Small intestine (tissue), 16 donors: ENCODE measurements at places on chromosomes 7 and 10.

DNA sequence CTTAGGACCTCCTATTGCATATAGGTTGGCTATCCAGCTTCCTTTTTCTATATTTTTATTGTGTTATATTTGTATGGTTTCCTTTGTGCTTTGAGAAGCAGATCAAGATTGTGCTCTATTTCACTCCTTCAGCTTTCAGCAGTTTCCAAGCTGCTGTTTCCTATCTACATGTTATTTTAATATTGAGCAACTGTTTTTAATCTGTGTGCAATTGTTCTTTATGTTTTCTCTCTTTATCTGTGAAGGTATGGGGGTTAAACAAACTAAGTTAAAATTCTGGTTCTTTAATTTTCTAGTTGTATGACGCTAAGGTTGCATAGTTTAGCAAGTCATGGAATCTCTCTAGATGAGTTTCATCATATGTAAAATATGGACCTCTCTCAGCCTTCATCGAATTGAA is 251.0 kb downstream of the GPR158 start:
- no peak for DNase-seq

DNA sequence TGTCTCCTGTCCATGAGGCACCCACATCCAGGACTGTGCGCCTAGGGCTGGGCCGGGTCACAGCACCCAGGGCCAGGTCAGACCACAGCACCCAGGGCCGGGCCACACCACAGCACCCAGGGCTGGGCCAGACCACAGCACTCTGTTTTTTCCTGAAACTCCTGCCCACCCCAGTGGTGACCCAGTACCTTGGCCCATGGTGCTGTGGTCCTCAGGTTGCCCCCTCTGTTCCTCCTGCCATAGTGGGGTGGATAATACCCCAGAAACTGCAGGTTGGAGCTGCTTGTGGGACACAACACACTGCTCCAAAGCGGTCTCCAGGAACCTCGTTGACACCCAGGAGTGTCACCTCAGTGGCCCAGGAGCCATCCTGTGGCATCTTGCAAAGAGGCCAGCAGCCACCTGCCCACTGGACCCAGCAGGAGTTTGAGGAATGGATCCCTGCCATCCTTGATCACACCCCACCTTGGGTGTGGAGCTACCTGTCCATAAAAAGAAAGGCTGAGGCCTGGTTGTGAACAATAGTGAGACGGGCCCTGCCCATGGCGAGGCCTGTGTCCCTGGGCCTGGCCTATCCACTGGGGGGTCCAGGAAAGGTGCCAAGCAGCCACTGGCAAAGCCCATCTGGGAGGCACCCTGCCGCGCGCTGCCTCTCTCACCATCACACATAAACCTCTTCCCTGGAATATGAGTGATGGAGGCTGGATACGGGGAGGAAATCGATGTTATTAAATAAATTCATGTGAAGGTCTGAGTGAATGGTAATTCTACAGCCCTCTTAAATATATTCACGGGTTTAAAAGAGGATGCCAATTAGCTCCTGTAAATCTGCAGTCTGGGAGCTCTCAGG is 89.0 kb downstream of the NKX6-2 start:
- no peak for DNase-seq

DNA sequence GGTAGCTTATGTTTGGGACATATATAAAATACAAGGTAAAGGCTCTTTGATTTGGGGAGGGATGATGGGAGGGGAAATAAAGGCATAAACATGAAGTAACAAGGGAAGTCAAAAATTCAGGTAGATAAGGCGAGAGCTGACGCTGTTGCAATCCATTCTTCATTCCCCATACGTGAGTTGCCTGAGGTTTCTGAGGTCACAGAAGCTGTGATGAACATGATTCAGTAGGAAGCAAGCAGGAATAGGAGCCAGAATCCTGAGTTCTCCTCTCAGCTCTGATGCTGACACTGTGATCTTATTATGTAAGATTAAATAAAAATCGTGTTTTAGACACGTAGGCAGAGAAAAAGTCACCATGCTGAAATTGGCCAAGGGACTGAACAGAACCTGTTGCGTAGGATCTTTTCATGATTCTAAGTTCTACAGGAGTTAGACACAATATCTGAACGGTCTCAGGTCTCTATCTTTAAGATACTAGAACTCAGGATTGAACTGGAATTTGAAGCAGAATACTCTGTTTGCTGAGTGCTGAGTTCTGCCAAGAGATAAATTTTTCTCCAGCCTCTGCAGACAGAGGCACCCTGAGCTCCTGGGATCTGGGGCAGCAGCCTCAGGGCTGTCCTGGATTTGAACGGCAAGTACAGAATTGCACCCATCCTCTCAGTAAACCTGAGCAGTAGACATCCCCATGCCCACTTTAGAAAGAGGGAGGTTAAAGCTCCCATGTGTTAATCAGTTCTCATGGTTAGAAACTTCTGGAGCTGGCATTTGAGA is 21.0 kb downstream of the KLF6 start:
- DNase-seq = no peak

DNA sequence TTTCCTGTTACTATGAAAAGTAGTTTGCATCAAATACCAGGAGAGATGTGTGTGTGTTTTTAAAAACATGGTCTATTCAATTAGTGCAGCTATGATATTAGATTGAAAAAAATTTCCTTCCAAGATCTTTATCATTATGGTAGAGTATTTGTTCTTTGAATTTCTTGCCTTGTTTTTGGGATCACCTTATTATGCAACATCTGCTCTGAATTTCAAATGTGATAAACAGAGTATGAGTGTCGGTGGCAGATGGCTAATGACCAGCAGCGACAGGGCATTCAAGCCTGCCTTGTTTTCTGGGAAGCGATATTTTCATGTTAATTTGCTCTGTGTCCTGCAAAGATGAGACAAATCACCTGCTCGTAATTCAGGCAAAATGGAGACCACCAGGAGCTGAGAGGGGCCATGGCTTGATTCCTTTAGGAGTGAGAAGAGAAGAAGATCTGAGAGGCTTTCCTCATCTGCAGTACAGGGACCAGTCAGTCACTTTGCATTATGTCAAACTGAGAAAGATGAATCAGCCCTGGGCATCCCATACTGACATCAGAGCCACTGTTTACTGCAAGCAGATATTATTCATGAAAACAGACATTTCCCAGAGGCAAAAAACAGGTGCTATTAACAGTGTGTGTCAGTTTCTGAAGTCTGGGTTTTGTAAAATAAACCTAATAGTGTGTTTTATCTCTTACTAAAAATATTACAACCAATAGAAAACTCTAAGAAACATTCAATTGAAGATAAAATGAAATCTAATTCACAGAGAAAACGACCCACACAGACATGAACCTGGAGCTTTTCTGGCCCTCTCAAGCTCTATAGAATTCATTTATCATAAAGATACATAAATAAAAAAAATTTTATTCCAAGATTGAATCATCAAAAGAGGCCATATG is 67.6 kb downstream of the CDK6 start:
- DNase-seq = no peak

DNA sequence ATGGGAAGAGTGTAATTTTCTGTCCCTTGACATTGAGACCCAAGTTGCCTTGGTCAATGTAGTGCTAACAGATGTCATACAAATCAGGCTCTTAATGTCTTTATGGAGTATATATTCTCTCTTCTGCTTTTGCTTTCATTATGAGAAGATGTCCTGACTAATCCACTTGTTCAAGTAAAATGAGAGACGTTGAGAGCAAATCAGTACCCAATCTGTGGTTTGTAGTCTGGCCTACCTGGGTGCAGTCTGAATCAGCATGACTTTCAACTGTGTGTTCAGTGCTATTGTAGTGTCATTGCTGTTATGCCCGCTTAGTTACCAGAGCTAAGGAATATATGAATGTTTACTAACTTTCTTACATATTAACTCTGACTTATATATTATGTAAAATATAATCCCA is 612.4 kb downstream of the ANKRD7 start:
- no peak for DNase-seq

- DNase-seq = no peak
Measured at GRCh38 chr7:1027242-1028043, 16.9 kb upstream of the GPR146 start.

DNA sequence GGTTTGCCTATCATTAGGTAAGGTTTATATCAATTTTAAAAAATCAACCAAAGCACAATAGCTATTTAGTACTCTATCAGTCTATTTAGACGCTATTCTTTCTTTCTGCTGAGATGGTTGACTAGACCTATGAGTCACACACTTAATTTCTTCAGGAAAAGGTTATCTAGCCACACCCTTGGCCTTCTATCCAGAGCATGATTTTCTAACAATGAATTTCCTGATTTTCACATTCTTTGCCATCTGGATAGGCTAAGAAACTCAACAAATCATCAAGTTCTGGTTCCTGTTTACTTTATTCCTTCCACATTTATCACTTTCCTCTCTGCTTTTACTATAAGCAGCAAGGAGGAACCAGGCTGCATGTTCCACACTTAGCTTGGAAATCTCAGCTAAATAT is 8.1 kb downstream of the PRPS1L1 start:
- peak; percentile 39 for DNase-seq

DNA sequence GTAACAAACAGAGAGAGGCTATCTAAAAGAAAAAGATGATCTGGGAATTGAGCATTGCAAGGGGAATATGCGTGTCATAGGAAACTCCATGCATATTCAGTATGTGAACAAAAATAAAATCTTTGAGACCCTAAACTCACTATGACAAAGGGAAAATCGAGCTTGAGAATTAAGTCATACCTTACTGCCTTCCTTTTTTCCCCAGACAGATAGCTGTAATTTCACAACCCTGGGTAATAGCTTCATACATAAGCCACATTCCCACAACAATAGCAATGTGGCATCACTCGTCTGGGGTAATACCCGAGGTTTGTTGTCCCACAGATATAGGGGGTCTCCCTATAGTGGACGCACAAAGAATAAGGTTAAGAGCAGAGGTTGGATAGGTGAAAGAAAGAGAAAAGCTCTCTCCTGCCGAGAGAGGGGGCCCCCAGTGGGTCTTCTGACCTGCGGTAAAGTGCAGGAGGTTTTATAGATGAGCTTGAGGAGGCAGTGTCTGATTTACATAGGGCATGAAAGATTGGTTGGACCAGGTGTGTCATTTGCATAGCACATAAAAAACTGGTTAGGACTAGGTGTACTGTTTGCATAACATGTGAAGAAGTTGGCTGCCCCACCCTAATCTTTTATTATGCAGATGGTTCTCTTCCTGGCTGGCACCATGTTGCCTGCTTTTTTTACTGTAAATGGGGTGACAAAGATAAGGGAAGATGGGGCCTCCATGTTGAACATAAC is 11.6 kb downstream of the CYP3A43 start:
- peak; percentile 93 for DNase-seq

DNA sequence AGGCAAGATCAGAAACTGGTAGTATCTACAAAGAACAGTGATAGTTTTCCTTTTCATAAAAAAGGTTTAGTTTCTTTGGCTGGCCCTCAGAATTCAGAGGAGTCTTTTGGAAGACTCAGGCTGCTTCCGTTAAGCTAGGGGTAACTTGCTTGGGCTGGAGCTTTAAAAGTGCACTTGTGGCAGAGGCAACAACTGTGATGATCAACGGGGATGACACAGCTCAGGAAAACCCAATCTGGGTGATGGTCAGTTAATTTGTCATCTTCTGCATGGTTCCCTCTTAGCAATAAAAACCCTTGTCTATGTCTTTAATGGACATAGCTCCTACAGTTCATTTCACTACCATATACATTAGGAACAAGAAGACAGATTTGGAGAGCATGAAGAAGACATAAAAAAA is 46.7 kb downstream of the SGMS1 start:
- DNase-seq = no peak

DNA sequence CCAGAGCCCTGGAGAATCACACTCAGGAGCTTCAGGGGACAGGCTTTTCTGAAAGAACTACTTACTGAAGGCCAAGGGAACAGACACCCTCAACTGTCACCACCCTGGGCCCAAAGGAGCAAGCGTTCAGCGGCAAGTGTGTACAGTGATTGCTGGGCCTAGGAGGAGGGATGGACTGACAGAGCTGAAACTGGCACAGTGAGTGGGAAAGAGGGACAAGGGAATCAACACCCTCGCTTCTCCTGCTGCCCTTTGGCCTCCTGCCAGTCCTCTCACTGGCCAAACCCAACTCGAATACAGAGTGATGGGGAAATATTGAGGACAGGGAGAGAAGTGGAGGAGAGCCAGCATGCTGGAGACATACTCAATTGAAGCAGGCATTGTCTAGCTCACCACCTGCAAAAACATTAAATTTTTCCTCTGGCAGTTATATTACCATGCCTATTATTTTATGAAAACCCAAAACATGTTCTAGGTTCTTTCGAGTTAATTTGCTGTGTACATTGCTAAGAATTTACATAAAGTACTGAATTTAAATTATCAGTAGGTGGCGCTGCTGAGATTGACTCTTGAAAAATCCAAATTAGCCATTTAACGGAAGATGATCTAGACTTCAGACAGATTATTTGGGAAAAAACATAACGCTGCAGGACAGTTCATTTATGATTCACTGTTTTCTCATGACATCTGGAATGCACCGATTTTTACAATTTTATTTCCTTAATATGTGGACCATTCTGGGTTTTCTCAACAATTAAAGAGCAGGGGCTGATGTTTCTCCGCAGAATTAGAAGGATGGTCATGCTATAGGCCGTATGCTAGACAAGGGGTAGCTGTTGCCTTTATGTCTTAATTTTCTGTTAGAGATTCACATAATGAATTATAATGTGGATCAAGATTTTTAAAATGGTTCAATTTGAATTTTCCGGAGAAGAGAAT is 14.7 kb upstream of the TMEM236 start:
- peak; percentile 40 for DNase-seq

- peak; percentile 36 for DNase-seq
Measured at GRCh38 chr10:99754670-99755069, 22.6 kb downstream of the CUTC start.

DNA sequence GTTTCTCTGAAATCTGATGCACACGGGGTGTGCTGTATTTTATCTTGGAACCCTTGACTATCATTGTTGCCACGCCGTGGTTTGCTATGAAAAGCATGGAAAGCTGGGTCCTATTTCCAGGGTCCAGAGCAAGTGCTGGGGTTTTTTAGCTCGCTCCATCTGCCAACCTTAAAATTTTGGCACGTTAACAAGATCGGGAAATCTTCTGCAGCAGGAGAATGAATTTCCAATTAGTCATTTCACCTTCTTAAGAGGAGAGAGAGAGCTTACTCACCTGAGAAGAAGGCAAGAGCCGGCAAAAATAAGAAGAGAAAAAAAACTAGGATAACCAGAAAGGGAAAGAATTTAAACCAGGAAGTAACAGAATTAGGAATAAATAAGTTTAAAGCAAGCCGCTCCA is 223.6 kb upstream of the CELF2 start:
- no peak for DNase-seq

DNA sequence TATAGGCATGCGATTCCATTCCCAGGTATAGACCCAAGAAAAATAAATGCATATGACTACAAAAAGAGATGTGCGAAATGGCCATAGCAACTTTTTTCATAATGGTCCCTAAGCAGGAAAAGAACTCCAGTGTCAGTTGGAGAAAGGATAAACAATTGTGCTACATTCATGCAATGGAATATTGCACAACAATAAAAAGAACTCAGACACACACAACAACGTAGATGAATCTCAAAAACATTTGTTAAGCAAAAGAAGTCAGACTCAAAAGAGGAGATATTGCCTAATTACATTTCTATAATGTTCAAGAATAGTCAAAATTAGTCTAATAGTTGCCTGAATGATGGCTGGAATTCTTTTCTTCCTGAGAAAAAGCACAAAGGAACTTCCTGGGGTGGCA is 141.1 kb upstream of the GLI3 start:
- no peak for DNase-seq
